ENCODE measurements at places on chromosomes 16 and 17.

DNA sequence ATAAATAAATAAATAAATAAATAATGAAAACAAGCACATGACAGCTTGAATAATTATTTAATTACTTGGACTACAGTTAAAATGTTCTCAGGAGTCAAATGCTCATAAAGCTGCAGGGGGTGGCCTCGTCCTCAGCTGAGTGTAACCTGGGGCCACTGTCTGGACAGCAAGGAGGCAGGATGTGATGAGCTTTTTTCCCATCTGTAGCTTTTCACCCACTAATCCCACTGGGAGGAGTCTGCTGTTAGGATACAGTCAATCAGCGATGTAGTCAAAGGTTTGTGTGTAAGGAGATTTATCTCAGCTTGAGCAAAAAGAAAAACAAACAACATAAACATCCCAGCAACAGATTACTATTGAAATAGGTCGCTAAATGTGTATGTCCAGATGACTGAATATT, 22.5 kb downstream of the ZCCHC14 start:
- no peak for DNase-seq

- DNase-seq, result no peak
Observed at GRCh38 chr17:8826808-8827435, 27.8 kb upstream of the MFSD6L start.

DNA sequence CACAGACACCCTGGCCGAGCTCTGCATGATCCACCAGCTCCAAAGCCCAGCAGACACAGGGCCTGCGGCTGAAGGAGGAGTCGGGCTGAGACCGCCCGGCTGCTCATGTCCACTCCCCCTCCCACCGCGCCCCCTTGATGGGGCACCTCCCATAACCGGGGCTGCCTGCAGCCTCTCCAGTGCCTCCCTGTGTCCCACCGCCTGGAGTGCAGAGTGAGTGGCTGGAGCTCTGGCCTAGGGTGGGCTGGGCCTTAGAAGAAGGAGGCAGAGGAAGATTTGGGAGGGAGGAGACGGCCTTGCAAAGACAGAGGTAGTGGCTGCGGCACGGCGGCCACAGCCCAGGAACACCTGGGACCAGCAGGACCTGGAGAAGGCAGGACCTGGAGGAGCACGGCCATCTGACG, 4.0 kb downstream of the CBFA2T3 start:
- DNase-seq, result no peak

DNA sequence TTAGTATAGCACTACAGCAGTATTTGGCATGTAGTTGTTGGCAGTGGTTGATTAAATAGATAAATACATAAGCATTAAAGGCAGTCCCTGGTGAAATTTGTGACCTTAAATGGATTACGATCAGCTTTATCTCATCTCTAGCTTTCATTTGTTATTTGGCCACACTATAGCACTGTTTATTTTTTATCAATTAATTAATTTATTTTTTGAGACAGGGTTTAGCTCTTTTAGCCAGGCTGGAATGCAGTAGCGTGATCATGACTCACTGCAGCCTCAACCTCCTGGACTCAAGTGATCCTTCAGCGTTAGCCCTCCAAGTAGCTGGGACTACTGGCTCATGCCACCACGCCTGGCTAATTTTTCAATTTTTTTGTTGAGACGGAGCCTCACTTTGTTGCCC, 18.7 kb upstream of the ARHGAP17 start:
- DNase-seq, result no peak

DNA sequence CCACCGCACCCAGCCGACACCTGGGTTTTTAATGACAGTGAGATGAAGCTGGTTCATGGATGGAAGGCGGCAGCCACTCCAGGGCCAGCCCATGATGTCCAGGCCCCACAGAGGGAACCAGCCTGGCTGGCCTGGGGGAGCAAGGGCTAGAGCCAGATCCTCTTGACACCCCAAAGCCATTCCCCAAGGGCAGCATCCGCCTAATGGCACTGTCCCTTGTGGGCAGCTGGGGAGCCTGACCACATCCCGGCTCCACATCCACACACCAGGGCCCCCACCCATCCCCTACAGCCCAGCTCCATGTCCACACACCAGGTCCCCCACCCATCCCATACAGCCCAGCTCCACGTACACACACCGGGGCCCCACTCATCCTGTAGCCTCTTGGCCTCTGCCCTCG, 53.3 kb upstream of the ACSF3 start:
- no peak for DNase-seq

DNA sequence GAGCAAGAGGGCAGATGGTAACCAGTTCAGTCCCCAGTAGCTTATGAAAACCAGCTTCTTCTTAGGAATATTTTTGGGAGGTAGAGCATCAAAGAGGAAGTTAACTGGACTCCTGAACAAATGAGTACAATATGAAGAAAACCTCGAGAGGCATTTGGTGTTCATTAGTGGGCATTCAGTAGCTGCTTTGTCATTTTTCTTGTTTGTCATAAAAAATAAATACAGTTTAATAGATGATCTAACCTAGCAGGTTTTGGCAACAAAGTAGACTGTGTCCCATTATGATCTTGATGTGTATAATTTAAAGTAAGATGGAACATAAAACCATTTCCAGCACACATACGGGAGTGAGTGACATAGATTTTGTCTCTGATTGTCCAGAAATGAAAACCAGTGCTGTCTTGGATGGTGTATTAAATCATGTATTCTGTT, 173.1 kb downstream of the HS3ST3A1 start:
- no peak for DNase-seq

GRCh38 chr16:23874613-23875294, 39.0 kb downstream of the PRKCB start:
- no peak for DNase-seq

GRCh38 chr17:40529991-40530390, 28.6 kb upstream of the TNS4 start:
- DNase-seq, result no peak

GRCh38 chr16:63415014-63415413, 1378.8 kb upstream of the CDH8 start:
- no peak for DNase-seq

- DNase-seq, result no peak
Observed at GRCh38 chr17:10094797-10095196, 103.6 kb downstream of the GAS7 start.

- no peak for DNase-seq
Observed at GRCh38 chr17:80091376-80091775, 10.0 kb upstream of the GAA start.

- DNase-seq, result no peak
Observed at GRCh38 chr16:29675811-29676643, 3.0 kb upstream of the QPRT start.

DNA sequence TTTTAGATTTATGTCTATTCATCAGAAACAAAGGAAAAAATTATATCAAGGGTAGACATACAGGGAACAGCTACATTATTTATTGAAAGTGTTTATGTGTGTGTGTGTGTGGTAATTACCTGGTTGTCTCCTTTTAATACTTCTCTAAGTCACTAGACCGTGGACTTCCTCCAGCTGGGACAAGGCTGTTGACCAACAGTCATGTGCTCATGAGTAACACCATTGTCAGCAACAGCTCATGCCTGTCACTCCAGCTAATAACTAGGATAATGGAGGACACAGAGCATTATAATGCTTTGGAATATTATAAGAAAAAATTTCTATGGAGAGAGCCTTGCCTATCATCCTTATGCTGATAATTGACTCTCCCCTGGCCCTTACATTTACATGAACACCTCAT, 125.3 kb upstream of the SALL1 start:
- no peak for DNase-seq

GRCh38 chr17:12994341-12995074, 23.3 kb downstream of the ELAC2 start:
- no peak for DNase-seq

DNA sequence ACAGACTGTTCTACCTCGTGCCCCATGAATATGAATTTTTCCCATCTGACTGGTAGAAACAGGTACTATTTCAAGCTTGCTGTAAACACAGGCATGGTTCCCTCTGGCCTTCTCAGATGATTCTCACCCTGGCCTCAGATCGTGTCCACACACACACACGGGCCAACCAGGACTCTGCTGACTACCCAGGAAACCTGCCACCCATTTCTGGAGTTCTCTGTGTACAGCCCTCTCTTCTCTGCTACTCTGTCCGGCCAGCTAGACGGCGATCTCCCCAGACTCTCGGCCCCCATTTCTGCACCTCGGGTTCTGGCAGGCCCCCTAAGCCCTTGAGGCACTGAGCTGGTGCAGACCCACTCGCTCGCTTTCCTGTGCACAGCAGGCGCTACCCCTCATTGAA, 31.2 kb downstream of the RPA1 start:
- DNase-seq, result no peak

GRCh38 chr17:55622547-55622946, 100.1 kb downstream of the TMEM100 start:
- DNase-seq, result no peak

- DNase-seq, result no peak
Observed at GRCh38 chr17:81583589-81584342, 31.6 kb upstream of the FAAP100 start.

GRCh38 chr17:7703584-7704479, 1.2 kb upstream of the EFNB3 start:
- DNase-seq, result no peak
